ENCODE measurements at places on chromosomes 1 and 21. TPM values are rescaled to one million over a fixed set of nuclear protein-coding genes. Genes with fewer than 3 reads are reported as not detected.

DNA sequence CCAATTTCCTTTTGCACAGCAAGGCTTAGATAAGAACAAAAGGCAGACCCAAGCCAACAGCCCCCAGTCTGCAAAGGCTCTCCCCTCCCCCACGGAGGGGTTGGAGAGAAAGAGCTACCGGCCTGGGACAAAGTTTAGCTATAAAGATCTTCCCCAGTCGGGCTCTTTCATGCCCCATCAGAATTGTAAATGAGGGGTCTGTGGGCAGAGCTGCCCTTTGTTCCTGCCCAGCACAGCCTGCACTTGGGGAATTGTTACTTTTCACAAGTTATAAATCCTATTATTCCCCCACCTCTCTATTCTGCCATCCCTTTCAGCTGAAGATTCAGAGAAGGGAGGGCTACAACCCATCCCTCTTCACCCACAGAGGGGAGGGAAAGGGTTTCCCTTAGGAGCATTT, 3.5 kb downstream of the MYCL start:
- no peak for DNase-seq

GRCh38 chr21:18522181-18522972, 118.8 kb upstream of the TMPRSS15 start:
- DNase-seq = no peak

GRCh38 chr21:39536835-39537234, 75.9 kb upstream of the B3GALT5 start:
- DNase-seq = no peak

DNA sequence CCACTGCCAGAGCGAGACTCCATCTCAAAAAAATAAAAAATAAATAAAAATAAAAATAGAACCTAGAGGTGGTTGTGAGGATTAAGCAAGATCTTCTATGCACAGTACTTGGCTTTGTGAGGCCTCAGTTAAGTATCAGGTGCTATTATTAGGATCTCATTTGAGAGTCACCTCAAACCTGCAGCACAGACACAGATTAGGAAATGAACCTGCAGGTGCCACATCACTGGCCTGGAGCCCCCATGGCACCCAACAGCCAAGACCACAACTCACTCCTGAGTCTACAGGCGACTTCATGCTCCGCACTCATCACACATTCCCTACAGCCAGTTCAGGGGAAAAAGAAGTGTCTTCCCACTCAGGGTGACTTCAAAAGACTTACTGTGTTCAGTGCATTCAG, 176.8 kb downstream of the SLC45A1 start:
- no peak for DNase-seq

DNA sequence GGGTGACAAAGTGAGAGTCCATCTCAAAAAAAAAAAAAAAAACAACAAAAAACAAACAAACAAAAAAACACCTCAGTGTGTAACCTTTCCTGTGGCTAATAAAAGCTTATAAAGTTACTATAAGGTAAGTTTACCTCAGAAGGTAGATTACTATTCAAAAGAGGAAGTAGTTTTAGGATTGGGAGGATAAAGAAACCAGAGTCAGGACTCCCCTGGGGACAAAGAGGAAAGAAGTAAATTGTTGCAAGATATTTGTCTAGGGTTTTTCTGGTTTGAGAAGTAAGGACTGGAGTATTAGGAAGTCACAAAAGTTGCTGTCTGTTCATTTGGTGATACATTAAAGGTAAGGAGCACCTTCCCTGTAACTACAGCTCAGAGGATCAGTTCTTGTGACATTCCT, 23.8 kb upstream of the CENPF start:
- no peak for DNase-seq

DNA sequence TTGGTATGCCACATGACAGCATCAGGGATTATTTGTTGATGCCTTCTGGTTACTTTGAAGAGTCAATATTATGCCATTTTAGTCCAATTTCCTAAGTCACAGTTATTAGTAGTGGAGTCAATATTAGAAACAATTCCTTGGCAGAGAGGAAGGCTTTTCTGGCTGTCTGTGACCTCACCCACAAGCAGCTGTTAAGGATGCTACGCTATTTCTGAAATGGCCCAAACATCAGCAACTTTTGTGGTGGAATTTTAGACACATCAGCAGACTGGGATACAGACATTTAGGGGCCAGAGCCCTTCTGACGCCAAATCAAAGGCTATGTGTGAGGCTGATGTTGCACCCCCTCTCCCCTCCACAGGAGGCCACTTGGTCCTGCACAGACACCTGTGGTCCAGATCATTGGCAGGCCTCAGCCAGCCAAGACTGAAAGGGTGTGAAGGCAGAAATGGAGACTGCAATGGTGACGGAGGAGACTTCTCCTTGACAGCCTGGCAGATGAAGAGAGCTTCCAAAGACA, 9.2 kb upstream of the RXRG start:
- no peak for DNase-seq

DNA sequence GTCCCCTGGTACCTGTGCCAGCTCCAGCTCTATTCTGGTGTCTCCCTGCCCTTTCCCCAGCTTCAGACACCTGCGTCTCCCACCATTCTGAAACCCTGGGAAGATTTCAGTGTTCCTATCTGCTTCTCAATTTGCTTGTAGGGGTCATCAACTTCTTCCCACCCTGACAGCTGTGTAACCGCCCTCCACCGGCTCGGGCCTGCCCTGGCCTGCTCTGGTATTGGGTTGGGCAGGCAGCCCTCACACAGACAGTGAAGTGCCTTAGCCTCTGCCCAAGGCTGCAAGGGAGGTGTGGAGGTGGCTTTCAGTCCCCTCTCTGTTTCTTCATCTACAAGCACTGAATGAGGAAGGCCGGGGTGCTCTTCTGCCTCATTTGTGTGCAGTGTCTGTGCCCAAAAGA, 97.2 kb downstream of the LAMC2 start:
- no peak for DNase-seq

- no peak for DNase-seq
These were observed 18.2 kb upstream of the RC3H1 start for GRCh38 chr1:174040387-174040786.

DNA sequence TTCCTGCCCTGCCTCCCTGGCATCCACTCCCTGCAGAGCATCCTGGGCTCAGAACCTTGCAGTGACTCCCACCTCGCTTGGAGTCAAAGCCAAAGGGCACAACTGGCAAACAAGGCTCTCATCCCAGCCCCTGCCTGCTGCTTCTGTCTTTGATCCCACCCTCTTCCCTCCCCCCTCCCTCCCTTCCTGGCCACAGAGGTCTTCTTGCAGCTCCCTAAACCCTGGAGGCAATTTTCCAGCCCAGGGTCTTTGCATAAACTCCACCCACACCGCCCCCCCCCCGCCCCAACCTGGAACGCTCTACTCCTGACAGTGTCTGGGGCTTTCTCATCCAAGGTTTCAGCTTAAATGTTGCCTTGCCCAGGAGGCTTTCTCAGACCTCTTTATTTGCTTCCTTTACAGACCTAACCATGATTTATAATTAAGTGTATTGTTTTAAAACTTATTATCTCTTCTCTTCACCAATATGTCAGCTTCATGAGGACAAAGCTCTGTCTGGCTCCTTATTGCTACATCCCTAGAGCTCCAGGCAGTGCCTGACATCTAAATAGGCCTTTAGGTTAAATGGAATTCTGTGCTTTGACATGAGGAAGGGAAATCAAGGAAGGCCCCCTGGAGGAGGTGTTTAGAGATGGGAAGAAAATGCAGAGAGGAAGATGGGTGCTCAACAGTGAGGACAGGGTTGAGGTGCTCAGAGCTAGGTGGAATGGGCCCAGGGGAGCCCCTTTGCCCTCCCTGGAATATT, 37.7 kb upstream of the PADI1 start:
- no peak for DNase-seq

Gene OR2L13
- not detected for total RNA-seq

GRCh38 chr1:246274186-246274585, 232.9 kb downstream of the SMYD3 start:
- no peak for DNase-seq

DNA sequence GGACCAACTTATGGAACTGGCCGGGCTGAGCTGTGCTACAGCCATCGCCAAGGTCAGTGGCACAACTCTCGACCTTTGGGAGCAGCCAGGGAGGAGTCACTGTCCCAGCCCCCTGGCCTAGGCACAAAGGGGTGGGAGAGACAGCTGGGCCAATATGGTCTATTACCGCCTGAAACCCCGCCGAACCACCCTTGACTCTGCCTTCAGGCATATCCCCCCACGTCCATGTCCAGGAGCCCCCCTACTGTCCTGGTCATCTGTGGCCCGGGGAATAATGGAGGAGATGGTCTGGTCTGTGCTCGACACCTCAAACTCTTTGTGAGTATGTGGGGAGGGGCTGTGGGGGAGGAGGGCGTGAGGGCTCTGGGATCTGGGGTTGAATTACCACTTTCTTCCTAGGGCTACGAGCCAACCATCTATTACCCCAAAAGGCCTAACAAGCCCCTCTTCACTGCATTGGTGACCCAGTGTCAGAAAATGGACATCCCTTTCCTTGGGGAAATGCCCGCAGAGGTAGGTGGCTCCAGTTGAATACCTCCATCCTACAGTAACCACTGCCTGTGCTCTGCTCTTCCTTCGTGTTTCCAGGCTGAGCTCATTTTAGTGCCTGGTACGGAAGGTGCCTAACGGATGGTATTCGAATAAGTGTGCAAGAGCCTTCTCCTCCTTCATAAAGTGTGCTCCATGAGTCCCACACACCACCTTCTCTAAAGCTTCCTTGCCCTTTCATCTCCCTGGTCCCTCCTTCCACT, 758 bp downstream of the NAXE start:
- DNase-seq = no peak

- no peak for DNase-seq
These were observed 2.5 kb upstream of the HLX start for GRCh38 chr1:220876511-220877376.

Gene CNR2
- total RNA-seq = not detected

GRCh38 chr1:31683997-31684396, 19.8 kb downstream of the COL16A1 start:
- no peak for DNase-seq

GRCh38 chr1:53288790-53289429, 39.0 kb downstream of the LRP8 start:
- no peak for DNase-seq

Gene DMAP1
- 46.9 TPM for total RNA-seq

Gene ANXA9
- 55.1 TPM for total RNA-seq

Gene JUN
- 93.8 TPM for total RNA-seq

- peak; percentile 89 for DNase-seq
These were observed 1.5 kb downstream of the TGFB2 start for GRCh38 chr1:218346391-218347204.

Gene FAM131C
- total RNA-seq = 1.6 TPM

- no peak for DNase-seq
These were observed 26.6 kb downstream of the S100A10 start for GRCh38 chr1:151967091-151967490.

DNA sequence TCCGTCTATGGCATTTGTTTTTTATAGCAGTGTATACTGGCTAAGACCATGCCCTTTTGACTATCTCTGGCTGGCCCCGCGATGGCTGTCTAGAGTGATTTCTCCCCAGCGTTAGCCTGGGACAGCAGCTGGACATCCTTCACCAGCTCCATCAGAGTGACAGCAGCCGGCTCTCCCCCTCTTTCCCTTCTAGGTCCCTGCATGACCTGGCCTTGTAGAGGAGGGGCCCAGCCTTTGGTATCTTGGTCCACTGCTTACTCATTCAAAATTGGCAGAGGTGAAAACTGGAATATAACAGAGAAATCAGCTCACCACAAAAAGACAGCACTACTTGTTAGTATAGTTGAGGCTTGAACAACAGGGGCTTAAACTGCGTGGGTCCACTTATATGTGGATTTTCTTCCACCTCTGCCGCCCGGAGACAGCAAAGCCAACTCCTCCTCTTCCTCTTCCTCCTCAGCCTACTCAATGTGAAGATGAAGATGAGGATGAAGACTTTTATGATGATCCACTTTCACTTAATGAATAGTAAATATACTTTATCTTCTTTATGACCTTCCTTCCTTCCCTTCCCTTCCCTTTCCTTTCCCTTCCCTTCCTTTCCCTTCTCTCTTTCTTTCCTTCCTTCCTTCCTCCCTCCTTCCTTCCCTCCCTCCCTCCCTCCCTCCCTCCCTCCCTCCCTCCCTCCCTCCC, 29.4 kb upstream of the B3GALNT2 start:
- DNase-seq = no peak

- no peak for DNase-seq
These were observed 217.2 kb downstream of the ST6GALNAC3 start for GRCh38 chr1:76291737-76292136.

Gene ATAD3C
- total RNA-seq = 0.84 TPM

- DNase-seq = no peak
These were observed 8.0 kb upstream of the MACF1 start for GRCh38 chr1:39196244-39197215.

- no peak for DNase-seq
These were observed at the start of gene IFNLR1 for GRCh38 chr1:24186993-24187790. IFNLR1 (minus strand) TSS chr1:24187289; CDS start chr1:24187248, 41 bp downstream.

Gene TTLL7
- 7.6 TPM for total RNA-seq

Gene MYCL
- total RNA-seq = 66.9 TPM

Gene AK4
- 83.2 TPM for total RNA-seq

GRCh38 chr1:225980005-225980836, 18.9 kb downstream of the SDE2 start:
- no peak for DNase-seq

Gene SYDE2
- total RNA-seq = 8.9 TPM

GRCh38 chr1:17629460-17629859, 90.0 kb downstream of the ARHGEF10L start:
- no peak for DNase-seq

Gene BLACAT1
- total RNA-seq = not detected

- DNase-seq = no peak
These were observed 82.0 kb upstream of the MROH9 start for GRCh38 chr1:170853302-170853701.

GRCh38 chr1:80444171-80444570, 1356.6 kb upstream of the ADGRL2 start:
- DNase-seq = no peak

Gene POU3F1
- 32.7 TPM for total RNA-seq

Gene RGS18
- 0.13 TPM for total RNA-seq

- no peak for DNase-seq
These were observed 2.6 kb upstream of the MYSM1 start for GRCh38 chr1:58702261-58703141.

GRCh38 chr1:101108111-101108500, 82.5 kb upstream of the DPH5 start:
- DNase-seq = no peak

Gene SPATA21
- total RNA-seq = not detected

Gene RIIAD1
- total RNA-seq = not detected

DNA sequence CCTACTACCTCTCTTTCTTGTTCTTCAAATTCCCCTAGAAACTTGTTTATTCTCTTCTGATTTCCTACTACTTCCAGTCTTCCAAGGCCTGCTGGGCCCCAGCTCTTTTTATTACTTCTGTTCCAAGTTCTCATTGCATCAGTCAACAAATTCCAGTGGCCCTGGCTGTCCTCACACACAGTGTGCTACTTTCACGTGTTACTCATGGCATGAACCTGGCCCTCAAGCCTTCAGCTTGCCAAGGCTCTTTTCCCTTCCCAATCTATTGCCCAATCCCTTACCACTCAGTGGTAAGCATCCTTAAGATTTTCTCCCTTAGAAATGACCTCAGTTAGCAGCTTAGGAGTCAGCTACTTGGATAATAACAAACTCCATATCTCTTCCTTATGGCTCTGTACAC, 613.5 kb downstream of the LMO4 start:
- DNase-seq = peak; percentile 15

All from lower leg skin (tissue), 4 donors.